ENCODE measurements at places on chromosomes 7 and 10.

GRCh38 chr7:32887395-32887794, 4.2 kb downstream of the KBTBD2 start:
- DNase-seq, result no peak

DNA sequence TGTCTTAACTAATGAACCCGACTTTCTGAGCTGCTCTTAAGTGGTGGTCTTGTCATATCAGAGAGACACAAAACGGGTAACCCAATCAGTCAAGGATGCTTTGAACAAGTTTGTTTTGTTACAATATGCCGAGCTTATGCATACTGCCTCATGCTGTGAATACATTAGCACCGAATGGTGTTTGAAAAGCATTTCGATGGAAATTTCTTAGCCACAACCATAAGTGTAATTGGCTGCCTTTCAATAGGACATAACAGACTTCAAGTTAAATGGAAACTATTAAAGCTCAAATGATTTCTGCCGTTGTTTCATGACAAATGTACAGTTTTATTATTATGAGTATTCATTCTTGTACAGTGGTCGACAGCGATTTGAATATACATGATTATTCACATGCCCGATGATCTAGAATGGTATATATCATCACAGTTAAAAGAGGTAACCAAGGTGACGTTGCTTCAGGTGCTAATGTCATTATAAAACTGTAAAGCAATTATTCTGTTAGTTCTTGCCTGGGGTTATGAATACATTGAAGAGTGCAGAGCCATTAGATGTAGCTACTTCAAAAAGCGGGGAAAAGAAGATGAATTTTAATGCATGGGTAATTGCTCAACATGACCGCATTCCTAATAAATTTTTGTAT, 118.8 kb downstream of the EBF3 start:
- DNase-seq, result no peak

DNA sequence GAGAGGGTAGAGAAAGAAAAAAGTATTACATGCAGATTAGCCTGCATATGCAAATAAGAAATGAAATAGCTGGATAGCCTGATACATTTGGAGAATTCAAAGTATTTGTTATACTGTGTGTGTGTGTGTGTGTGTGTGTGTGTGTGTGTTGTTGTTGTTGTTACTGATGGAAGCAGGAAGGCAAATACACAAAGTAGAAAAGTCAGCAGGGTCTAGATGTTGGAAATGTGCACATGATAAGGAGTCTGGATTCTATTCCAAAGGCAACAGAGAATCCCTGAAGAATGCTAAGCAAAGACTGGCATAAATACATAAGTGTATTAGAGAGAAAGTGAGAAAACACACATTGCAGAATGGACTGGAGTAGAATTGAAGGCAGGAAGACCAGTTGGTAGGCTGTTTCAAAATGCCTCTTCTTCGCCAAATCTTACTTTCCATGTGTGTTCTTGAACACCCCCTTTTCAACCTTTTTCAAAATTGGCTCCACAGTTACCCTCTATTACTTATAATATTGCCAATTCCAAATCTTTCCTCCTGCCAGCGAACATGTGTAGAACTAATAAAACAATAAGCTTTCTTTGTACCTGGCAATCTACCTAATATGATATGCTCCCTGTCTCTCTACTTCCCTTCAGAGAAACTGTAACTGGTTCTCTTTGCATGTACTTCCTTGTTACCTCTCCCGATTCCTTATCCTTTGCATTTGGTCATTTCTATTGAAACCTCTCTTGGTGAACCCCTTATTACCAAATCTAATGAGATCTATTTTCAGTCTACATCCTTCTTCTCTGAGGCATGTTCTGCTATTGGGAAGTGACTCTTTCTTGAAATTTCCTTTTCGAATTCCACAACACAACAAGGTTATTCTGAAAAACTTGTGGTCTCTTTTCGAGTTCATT, 6.2 kb downstream of the CPED1 start:
- no peak for DNase-seq

DNA sequence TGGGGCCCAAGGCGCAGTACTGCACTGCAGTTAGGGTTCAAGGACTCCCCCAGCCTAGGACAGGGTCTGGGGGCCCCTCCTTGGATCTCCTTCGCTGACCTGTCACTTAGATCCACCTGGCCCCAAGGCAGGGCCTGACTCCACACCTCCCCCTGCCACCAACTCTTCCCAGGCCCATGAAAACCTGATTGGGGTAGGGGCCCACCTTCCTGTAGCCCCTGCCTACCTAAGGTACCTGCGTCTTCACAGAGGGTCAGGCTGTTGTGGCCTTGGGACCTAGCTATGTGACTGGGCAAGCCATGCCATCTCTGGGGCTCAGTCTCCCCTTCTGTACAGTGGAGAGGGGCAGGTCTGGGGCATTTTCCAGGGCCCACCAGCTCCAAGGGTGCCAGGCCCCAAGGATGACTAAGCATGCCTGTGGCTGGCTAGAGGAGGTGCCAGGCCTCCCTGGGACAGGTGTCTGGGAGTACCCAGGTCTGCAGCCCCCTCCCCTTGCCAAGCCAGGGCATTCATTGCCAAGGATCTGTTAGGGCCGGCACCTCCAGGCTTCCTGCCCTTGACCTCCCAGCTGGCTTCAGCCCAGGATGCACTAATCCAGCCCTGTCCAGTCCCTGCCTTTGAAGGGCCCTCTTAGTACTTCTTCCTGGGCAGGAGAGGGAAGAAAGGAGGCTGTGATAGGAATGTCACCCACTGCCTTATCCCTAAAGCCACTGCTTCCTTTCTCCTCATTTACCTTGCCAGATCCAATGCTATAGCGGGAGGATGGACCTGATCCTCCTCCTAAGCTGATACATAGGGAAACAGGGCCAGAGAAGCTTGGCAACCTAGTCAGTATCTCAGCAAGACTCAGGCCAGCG, 1.3 kb downstream of the LIMK1 start:
- DNase-seq, result peak; percentile 13

DNA sequence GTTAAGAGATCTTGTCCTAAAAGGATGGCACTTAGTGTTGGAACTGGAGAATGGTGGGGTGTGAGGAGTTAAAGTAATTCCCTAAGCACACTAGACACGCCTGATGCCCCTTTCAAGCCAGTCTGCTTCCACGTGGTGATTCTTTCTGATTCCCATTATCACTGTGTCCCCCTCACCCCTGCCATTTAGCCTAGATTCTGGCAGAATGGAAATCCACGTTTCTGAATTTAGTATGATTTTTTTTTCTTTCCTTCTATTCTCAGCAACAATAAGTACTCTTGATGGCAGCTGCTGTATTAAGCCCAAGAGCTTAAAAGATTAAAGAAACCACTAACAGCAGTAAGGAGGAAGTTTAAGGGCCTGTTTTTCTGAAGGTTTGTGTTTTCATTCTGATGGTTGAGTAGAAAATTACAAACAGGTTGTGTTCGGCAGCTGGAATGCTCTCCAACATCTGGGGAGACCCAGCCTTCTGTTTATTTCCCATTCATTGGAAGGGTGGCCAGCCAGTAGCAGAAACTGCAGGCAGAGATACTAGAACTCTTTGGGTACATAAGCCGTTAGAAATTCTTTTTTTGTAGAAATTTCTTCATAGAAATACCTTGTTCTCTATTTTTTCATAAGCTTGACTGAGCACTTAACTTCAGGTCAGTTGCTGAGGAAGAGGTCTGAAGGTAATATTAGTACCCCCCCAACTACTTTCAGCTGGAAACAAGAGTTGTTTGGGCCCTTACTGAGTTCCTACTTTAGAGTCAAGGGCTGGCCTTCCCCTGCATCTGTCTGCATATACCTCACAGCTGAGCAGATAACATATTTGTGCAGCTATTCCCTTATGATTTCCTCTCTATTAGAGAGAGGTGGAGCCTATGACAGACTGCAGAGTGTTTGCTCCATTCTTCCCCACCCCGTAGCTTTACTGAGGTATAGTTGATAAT, 355.1 kb downstream of the AUTS2 start:
- no peak for DNase-seq

- DNase-seq, result peak; percentile 46
These were observed 438.1 kb upstream of the GALNT17 start for GRCh38 chr7:70693686-70694433.

GRCh38 chr10:62501547-62501946, 127.4 kb downstream of the ZNF365 start:
- DNase-seq, result peak; percentile 75

DNA sequence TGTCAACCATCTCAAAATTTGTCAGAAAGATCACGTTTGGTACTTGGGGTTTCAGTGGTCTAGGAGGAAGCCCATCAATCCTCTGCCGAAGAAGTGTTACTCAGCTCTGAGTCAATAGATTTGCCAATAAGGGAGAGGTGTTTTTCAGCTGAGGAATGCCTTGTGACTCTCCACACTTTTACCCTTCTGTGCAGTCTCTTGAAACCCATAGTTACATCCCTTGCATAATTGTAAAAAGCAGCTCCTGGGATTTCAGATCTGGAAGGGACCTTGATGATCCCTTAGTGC, 47.5 kb downstream of the INSYN2A start:
- peak; percentile 87 for DNase-seq

DNA sequence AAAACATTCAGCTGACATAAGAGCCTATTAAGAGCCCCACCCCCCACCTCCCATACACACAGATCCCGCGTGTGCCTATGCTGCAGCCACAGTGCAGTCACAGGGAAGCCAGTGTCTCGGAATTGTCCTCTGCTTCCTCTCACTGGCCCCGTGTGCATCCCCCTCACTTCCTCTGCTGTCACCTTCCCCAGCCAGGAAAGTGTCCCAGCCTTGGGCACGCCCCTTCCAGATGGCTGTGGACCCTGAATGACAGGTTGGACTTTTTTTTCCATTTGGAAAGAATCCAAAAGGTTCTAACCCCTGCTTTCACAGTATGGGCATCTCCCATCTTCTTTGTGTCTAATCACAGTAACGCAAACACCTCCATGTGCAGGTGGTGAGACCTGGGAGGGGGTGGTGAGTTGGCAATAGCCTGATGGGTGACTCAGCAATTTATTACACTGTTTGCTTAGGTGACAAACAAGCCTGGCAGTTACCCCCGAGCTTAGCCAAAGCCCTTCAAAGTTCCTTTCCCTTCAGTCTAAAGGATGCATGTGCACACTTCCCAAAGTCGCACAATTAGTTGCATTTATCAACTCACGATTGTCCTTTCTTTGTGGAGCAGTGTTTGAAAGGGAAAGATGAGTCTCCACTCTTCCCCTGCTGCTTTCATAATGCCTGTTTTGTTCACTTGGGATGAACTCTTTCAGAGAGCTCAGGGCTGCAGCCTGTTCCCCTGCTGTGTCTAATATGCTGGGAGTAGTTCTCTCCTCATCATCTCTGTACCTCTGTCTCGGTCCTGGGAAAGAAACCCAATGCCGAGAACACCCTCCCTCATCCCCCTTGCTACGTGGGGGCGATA, 67.5 kb upstream of the EFCAB10 start:
- no peak for DNase-seq

DNA sequence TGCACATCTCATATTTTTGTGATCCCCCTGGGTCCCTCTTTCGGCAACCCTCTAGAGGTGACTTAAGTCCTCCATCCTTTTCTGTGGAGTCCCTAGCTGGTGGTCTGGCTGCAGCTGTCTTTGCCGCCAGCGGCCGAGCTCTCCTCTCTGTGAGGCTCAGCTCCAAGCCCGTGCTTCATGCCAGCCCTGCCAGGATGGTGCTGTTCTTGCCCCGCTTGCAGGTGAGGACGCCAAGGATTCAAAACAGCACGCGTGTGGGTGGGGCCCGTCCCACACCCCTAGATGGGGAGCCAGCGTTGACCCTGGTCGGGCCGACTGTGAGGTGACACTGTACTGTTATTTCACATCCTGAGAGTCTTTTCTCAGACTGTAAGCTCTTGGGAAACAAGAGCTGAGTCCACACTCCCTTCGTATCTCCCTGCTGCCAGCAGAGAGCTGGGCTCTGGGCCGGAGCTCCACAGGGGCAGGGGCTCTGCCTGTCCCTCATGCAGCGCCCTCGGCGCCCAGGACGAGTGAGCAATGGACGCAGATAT, 36.6 kb upstream of the GJD4 start:
- DNase-seq, result no peak

DNA sequence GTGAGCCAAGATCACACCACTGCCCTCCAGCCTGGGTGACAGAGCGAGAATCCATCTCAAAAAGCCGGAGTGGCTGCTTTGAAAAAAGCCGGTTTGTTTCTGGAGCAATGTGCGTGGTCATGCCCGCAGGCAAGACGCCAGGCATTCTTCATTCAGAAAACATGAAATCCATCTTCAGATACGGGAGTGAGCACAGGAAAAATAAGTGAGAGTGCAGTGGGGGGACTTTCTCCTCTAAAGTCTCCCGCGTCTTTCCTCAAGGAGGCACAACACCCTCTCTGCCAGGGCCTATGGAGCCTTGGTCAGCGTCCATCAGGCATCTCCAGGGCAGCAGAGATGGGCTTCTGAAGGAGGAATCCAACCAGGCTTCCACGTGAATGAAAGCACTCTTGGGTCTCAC, 62.3 kb upstream of the DGKI start:
- DNase-seq, result no peak

DNA sequence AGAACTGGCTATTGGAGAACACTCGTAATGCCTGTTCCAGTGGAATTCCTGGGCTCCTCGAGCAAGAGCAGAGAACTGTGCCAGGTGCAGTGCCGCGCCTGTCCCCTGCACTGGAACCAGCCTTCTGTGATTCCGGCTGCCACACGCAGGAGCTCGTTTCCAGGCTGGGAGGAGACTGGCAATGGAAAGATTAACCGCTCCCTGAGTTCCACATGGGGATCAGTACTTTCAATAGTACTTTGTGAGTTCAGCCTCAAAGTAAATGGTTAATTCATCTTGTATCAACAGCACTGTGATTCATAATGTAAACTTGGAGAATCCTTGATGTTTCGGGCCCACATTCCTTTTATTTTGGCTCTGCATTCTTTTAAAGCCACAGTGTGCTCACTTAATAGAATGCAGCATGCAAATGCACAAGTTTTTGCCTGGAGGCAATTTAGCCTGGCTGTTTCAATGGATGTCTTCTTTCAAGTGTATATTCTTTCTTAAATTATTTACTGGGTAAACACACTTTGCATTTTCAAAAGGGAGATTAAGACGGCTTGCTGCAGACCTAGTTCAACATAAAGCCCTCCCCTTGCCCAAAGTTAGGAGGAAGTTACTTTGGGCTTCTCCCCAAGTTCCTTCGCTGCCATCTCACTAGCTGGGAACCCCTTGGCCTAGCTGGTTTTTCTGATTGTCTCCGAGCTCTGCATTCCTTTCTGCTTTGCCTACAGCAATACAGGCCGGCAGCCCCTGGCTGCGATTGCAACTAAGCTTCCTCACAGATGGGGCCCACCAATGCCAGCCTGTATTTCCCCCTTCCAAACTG, 138.1 kb upstream of the TCF7L2 start:
- peak; percentile 90 for DNase-seq

GRCh38 chr10:44749151-44749550, 162.0 kb upstream of the TMEM72 start:
- DNase-seq, result no peak

- no peak for DNase-seq
These were observed 14.1 kb downstream of the LANCL2 start for GRCh38 chr7:55379285-55379684.

- DNase-seq, result peak; percentile 22
These were observed 116.1 kb downstream of the GPR37 start for GRCh38 chr7:124649397-124650014.

DNA sequence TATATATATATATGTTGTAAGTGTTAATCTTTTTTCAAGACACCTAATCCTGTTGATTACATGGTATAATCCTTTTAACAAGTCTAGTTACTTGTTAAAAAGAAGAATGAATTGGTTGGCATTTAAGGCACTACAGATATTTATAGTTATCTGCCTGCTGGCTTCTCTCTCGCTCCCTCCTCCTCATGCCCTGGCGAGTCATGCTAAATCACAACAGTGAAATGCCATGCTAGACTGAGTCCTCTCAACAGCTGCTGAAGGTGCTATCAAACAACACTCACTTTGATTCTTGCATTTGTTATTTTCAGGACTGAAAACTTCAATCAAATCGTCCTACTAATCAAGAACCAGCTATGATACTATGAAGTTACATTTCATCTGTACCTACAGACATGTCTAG, 15.4 kb downstream of the NRAP start:
- DNase-seq, result no peak

Data from mesenchymal stem cell (in vitro differentiated cells and primary cell).